Foreskin fibroblast (primary cell): ENCODE measurements at places on chromosomes 7 and 10.

DNA sequence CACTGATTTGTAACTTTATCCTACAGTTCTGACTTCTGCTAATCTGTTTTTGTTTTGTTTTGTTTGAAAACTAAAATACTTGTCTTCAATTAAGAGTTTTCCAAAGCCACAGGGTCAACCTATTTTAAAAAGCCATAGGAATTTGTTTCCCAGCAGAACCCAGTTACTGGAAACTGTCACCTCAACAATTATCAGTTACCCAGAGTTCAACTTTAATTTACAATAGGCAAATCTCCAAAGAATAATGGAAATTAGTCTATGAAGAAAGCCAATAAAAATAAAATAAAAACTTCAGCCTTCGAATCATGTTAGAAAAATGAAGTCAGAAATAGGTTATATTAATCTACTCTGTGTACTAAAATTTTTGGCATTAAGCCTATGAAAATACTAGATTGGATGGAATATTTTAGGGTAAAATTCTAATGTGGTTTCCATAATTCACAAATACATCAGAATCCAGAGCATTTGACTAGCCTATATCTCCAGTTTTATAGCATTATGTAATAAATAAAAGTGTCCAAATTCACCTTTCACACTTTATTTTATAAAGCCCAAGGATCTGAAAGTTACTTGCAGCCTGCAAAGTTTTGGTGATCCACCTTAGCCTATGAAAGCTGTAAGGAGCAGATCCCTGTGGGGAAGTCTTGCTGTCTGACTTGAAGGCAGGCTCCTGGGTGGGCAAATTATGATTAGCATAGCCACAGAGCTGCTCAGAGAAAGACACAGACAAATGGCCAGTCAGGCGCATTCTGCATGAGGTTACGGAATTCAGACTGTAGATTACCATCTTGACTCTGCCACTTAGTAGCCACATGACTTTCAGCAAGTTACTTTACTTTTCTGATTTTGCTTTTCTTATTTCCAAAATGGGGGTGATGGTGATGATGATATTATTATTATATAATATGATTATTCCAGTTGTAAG, 250.0 kb upstream of the HGF start:
- DNase-seq = no peak

- DNase-seq = no peak
Measured at GRCh38 chr7:41459183-41459582, 243.7 kb downstream of the INHBA start.

- no peak for DNase-seq
Measured at GRCh38 chr7:7639421-7639820, 1.1 kb upstream of the UMAD1 start.

GRCh38 chr7:64889686-64890162, 13.3 kb upstream of the ZNF273 start:
- DNase-seq = no peak

GRCh38 chr7:54360075-54360840, 181.9 kb upstream of the VSTM2A start:
- no peak for DNase-seq
